Sigmoid colon (tissue), 7 donors: ENCODE measurements at places on chromosomes 4 and X. TPM values are rescaled to one million over a fixed set of nuclear protein-coding genes. Genes with fewer than 3 reads are reported as not detected.

Gene FGB
- total RNA-seq = not detected

DNA sequence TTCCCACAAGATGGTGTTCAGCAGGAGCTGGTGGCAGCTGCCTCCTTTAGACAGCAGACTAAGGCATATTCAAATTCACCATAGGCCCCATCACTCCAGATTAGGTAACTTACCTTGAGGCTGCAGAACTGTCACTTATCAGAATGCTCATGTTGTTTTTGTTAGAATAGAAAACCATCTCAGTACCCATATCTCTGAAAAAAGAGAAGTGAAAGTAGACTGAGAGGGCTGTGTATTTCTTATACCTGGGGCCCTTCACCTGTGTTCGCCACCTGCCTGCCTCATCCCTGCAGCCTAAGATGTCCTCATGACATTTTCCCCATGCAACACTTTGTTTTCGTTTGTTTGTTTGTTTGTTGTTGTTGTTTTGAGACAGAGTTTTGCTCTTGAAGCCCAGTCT lies 32.9 kb upstream of the SPRY1 start:
- H3K36me3 ChIP-seq = no peaks in the 10 kb centered on the region
- peaks cover 9% of the 10 kb centered on the region for H3K4me1 ChIP-seq
- no peak overlapping the region for H3K4me3 ChIP-seq
- H3K27me3 ChIP-seq = no peaks in the 10 kb centered on the region
- no peak overlapping the region for H3K27ac ChIP-seq

DNA sequence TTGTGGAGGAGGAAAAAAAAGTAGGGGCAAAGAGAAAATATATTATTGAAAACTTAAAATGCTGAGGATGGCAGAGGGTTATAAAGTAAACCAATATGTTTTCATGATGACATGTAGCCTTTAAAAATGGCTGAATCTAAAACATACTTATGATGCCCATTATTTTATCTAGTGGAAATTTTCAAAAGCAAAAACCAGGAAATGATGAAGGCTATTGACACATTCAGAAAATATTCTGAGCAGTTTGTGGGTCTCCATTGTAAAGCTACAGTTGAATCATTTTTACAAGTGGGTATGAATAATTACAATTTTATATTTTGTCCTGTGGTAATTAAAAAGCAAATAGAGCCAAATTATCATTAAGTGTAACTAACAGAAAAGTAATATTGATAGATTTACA lies 10.7 kb downstream of the PLS3 start:
- H3K27me3 ChIP-seq = no peaks in the 10 kb centered on the region
- no peaks in the 10 kb centered on the region for H3K36me3 ChIP-seq
- H3K4me3 ChIP-seq = no peak overlapping the region
- no peaks in the 10 kb centered on the region for H3K4me1 ChIP-seq
- H3K27ac ChIP-seq = no peak overlapping the region

GRCh38 chr4:55033296-55033695 lies 92.1 kb downstream of the KDR start:
- no peak overlapping the region for H3K4me3 ChIP-seq
- peaks cover under 1% of the 10 kb centered on the region for H3K4me1 ChIP-seq
- H3K36me3 ChIP-seq = no peaks in the 10 kb centered on the region
- H3K27me3 ChIP-seq = no peaks in the 10 kb centered on the region
- DNase-seq = no peak
